ENCODE measurements at places on chromosomes 12 and 14.
A peak's percentile ranks its signal among the peaks of the same experiment; 100 is the strongest.

GRCh38 chr12:13695781-13696180 lies 285.6 kb downstream of the GRIN2B start:
- no peak for DNase-seq

GRCh38 chr14:36426836-36427235 lies 93.2 kb downstream of the NKX2-1 start:
- no peak for DNase-seq

- DNase-seq: no peak
Measured at GRCh38 chr12:104669851-104670337, 213.1 kb downstream of the CHST11 start.

DNA sequence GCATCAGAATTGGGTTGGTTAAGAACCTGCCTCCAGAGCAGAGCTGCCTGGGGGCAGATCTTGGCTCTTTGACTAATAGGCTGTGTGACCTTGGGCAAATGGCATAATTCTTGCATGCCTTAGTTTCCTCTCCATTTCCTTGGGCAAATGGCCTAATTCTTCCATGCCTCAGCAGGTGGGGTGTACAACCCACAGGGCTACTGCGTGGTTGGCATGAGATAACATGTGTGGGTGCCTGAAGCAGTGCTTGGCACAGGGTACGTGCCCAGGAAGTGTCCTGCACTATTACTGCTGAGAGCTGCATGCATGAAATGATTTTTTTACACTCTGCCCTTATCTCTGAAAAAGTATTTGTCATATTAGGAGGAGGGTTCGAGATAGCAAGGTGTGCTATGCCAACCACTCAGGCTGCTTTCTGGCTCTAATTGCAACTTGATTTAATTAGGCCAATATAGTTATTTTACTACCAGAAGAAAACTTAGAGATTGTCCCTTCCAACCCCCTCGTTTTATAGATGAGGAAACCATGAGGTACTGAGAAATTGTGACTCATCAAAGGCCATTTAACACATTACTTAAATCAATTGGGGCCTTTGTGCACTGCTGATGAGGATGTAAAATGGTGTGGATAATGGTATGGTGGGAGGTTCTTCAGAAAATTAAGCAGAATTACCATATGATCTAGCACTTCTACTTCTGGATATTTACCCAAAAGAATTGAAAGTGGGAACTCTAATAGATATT lies 161.6 kb upstream of the HIF1A start:
- DNase-seq: no peak

GRCh38 chr12:52720365-52720886 lies 17.1 kb upstream of the KRT77 start:
- no peak for DNase-seq

- no peak for DNase-seq
Measured at GRCh38 chr12:41467591-41468325, 279.6 kb downstream of the PDZRN4 start.

DNA sequence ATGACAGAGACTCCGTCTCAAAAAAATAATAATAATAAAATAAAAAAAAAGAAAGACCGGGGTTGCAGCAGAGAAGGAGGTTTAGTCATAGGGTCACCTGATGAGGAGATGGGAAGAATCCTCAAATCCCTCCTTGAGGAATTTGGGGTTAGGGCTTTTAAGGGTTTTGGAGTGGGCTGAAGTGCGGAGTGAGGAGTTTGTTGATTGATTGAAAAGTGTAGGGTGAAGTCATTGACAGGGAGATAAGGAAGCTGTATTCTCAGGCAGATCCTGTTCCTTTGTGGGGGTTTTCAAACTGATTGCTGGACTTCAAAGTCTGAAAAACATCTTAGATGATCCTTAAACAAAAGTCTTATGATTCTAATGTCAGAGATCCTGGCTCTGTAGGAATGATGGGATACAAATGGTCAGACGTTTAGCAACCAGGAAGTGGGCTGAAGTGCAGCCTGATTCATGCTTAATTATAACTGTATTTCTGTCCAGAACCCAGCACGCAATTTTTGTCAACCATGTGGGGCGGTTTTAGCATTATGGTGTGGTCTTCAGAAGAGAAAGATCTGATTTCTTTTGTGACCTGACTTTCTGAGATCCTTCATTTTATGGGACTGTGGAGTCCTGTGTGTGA lies 16.0 kb downstream of the FNTB start:
- peak; percentile 48 for DNase-seq

- no peak for DNase-seq
Measured at GRCh38 chr12:74563927-74564326, 26.3 kb downstream of the ATXN7L3B start.

- DNase-seq: no peak
Measured at GRCh38 chr12:122730215-122731014, at the start of gene HCAR1. HCAR1 (minus strand) TSS chr12:122730844; CDS start chr12:122730339, 505 bp downstream.

- DNase-seq: no peak
Measured at GRCh38 chr14:103319422-103319821, 14.6 kb upstream of the EIF5 start.

- no peak for DNase-seq
Measured at GRCh38 chr14:56952766-56953473, 142.6 kb upstream of the OTX2 start.
